Activated CD4-positive, alpha-beta T cell treated with anti-CD3 and anti-CD28 coated beads, Interleukin-2, amount 50 U/mL, for 4 hours (primary cell): ENCODE measurements at places on chromosomes 5 and 9.

- DNase-seq, result no peak
Observed at GRCh38 chr5:87581661-87582060, 168.9 kb upstream of the CCNH start.

- DNase-seq, result no peak
Observed at GRCh38 chr5:144276034-144276822, 105.6 kb downstream of the KCTD16 start.

DNA sequence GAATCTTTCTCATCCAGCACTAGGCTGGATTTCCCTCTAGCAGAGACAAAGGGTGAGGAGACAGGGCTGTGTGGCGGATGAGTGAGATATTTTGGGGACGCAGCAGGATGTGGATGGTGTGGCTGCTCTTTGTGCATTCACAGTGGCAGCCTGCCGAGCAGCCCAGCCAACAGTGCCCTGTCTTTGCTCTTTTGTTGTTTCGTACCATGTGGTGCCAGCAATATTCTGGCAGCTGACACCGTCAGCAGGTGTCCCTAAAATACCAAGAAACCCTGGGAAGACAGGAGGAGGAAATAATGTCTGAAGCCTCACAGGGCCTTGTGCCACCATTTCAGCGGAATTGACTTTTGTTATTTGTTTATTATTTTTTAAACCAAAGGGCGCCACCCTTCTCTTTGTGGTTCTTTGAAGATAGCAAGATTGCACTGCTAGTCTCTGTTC is 141.4 kb downstream of the CCDC192 start:
- DNase-seq, result no peak

GRCh38 chr9:122403381-122404000 is 32.7 kb downstream of the PTGS1 start:
- no peak for DNase-seq

DNA sequence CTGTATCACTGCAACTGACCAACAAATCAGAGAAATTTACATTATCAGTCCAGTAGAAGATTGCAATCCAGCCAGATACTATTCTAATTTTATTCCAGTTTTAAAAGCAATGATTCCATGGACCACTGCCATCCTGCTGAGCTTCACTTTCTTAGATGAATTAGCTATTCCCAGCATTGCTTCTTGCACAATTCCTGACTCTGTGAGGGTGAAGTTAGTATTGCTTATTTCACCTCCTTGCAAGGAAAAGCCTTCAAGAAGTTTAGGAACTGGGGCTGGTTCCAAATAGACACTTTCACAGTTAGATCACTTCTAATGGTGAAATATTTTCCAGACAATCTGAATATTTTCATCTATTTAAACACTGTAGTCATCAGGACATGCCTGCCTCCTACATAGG is 338.6 kb upstream of the TNC start:
- DNase-seq, result no peak

- DNase-seq, result no peak
Observed at GRCh38 chr5:73968246-73968645, 342.2 kb downstream of the ARHGEF28 start.
